NCI-H526 (cell line): ENCODE measurements at places on chromosomes 5 and 9.

GRCh38 chr9:97386733-97387503 lies 25.0 kb upstream of the TDRD7 start:
- DNase-seq = peak; percentile 41

DNA sequence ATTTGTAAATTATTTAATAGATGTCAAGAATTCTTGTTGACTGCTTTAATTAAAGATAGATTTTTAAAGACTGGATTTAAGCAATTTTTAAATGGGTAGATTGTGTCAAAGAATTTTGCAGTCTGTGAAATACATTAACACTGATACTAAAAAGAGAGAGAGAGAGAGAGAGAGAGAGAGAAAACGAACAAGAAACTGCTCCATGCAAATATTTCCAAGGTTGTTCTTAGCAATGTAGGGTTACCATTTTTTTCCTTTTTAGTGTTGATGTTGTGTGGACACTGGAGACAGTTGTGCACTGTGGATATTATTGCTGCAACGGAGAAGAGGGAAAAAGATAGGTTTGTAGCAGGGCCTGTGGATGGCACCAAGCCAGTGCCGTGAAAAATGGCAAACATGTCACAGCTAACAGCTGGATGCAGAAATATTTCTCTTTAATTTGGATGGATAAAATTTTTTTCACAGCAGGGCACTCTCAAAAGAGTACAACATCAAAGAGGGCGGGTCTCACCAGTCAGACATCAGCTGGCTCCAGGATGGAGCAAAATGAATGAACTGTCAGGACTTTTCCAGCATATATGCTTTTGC lies 58.2 kb downstream of the PRDM6 start:
- no peak for DNase-seq

GRCh38 chr5:1348986-1349245 lies 4.0 kb upstream of the CLPTM1L start:
- no peak for DNase-seq

DNA sequence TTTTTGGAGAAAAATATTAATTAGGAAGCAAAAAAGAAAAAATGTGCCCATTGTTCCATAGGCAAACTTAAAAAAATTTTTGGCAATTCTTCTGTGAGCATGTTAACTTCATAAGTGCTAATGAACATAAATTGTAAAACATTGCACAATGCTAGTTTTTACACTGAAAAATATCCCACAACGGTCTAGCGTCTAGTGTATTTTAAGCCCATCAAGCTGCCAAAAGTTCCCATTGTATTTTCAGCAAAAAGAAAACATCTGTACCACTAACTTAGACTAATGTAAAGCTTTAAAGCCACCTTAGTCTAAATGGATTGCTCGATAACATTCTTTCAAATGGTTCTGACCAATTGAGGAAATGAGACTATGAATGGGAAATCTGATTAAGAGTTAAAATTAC lies 2.8 kb downstream of the NR6A1 start:
- DNase-seq = no peak

GRCh38 chr9:21591221-21592062 lies 109.3 kb upstream of the IFNE start:
- DNase-seq = no peak

- no peak for DNase-seq
Measured at GRCh38 chr5:33631786-33632185, 191.0 kb downstream of the TARS1 start.

GRCh38 chr5:25295067-25295466 lies 650.3 kb upstream of the CDH10 start:
- DNase-seq = no peak

DNA sequence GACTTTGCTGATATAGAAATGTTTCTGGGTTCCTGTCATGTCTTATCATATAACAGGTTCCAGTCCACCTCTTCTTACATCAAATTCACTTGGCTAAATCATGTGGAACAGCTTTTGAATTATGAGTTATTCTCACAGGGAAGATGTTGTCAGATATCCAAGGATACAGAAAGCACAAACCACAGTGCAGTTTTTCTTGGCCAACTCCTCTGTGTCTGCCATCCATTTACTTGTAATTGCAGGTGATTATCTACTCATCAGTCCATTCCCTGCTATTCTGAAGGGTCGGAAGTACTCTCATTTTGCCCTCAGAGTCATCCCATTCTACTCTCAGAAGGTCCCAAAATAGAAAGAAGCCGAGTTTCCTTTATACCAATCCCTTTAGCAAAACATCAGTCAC lies 10.0 kb downstream of the MARCHF11 start:
- DNase-seq = no peak

- no peak for DNase-seq
Measured at GRCh38 chr9:28650327-28650726, 1077.0 kb upstream of the C9orf72 start.

DNA sequence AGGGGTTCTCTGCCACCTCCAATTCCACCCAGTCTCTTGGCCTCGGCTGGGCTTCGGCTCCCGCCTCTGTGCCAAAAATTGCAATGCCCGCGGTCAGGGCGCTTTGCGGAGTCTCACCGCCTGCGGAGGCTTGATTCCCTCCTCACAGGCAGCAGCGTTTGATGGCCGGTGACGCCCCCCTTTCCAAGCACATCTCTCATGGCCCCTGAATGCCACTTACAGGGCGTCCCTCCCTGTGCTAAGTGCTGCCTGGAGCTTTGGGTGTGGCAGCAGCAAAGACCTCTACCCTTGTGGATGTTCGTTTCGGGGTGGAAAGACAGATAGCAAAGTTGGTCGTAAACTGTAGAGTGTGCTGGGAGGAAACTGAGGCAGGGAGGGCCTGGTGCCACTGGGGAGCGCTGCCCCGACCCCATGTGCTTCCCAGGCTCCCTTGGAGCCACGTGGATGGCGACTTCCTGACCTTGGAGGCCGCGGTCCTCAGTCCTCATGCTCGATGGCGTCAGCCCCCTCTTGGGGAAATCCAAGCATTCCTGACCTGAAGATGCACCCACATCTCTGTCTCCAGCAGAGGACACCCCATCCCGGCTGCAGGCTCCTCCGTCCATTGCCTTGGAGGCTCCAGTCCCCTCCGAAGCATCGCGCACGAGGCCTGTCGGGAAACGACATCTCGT lies 249.2 kb upstream of the IRX4 start:
- no peak for DNase-seq

- no peak for DNase-seq
Measured at GRCh38 chr5:1468247-1468612, 23.0 kb upstream of the SLC6A3 start.

DNA sequence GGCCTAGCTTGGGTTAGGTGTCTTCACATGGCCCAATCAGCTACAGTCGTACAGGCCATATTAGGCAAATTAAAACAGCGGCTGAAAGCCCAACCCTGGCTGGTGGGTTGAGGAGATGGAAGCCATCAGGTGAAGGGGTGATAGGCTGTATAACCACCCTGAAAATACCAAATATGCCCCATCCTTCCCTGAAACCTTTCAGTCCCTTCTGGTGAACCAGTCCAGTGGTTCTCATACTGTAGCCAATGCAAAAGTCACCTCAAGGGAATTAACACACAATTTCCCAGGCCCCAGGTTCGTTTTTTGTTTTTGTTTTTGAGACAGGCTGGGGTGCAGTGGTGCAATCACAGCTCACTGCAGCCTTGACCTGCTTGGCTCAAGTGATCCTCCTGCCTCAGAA lies 19.8 kb upstream of the KCNV2 start:
- no peak for DNase-seq

DNA sequence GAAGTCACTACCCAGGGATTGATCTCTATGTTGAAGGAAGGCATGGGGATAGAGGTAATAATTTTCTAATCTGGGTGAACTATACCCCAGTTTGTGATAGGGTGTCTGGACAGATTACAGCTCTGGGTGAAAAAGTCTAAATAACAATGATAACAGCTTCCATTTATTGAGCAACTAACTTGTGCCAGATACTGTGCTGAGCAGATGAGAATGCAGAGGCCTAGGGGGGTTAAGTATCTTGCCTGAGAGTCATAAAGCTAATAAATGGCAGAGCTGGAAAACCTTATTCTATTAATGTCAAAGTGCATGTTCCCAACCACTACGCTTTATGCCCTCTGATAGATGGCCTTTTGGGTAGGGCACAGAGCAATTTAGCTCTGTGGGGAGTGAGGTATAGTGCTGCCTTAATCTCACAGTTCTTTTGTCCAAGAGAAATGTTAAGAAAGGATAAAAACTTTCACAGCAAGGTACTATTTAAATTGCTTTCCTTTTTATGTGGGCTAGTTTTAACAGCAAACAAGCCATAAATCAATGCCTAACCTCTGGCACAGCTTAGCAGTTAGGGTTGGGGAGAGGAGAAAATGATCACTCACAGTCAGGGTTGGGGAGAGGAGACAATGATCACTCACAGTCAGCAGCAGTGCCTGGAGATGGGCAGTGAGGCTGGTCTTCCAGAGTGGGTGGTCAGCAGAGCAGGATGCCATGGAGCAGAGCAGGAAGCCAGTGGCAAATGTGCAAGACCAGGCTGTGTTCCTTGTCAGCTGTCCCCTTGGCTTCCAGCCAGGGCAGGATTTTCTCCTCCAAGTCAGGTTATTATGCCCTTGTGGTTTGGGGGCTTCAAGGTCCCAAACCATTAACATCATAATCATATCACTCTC lies 187.0 kb downstream of the CARTPT start:
- DNase-seq = no peak

DNA sequence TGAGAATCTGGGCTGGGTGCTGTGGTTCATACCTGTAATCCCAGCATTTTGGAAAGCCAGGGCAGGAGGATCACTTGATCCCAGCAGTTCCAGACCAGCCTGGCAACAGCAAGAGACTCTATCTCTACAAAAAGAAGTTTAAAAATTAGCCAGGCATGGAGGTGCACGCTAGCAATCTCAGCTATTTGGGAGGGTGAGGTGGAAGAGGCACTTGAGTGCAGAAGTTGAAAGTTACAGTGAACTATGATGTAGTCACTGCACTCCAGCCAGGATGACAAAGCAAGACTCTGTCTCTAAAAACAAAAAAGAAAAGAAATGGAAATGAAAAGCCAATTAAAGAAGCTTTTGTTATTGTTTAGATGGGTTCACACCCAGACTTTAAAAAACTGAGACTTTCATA lies 131.6 kb upstream of the RASA1 start:
- DNase-seq = no peak

GRCh38 chr9:89766991-89767390 lies 162.2 kb downstream of the GADD45G start:
- no peak for DNase-seq

DNA sequence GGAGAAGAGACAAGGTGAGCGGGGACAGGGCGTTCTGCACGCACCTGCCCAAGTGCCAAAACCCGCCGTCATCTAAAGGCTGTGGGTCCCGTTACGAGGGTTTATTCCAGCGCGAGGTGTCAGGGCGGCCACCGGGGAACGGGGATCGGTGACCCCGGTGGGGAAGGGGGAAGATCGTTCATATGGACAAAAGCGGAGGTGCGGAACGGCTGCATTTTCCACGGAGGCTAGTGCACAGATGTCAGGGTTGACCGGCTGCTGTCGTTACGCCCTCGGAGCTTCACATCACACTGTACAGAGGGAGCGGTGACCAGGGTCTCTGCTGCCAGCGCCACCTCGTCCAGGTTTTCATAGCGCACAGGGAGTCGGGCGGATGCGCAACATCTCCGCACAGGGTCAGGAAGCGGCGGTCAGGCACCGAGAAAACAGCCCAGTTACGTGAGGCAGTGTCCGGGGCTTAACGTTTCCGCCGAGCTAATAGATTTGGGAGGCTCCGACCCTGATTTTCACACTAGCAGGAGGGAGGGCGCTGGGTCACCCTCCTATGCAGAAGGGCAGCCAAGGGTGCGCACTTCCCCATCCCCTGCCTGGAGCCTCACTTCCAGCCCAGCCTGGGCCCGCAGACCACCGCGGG lies 13.5 kb downstream of the BTNL9 start:
- DNase-seq = no peak

- no peak for DNase-seq
Measured at GRCh38 chr5:151041577-151042268, 21.3 kb downstream of the GPX3 start.

GRCh38 chr5:33734537-33734936 lies 157.3 kb downstream of the ADAMTS12 start:
- DNase-seq = no peak

DNA sequence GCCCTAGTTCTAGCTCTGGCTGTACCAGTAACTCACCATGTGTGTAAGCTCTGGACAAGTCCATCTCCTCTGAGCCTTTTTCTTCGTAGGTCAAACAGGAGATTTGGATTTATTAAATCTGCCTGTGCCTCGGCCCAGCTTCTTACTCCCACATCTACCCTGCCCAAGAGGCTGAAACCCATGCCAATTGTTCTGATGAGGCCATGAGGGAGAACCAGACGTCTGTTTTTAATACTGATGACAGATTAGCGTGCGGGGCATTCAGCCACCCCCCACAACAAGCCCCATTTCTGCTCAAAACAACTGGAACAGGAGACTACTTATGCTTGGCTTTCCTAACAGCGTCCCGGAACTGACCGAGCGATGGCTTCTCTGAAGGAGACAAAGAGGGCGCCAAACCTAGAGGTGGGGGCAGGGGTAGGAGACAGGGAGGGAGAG lies 81.2 kb upstream of the TRIM32 start:
- DNase-seq = no peak

- DNase-seq = no peak
Measured at GRCh38 chr5:159741829-159742322, 174.4 kb upstream of the ADRA1B start.

DNA sequence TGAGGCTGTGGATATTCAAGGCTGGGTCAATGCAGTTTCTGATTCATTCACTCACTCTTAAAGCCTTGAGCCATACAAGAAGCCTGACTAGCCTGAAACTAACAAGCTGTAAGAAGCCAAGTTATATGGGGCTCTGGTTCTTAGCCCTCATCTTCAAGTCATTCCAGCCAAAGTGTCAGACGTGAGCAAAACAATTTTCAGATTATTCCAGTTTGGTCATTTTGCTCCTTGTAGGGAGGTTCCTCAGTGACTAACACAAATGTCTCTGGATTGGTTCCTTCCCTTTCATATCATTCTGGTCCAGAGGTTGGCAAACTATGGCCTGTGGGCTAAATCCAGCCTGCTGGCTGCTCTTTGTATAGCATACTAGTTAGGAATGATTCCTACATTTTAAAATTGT lies 12.5 kb upstream of the SHOC1 start:
- no peak for DNase-seq

GRCh38 chr5:25955337-25955736 lies 1083.0 kb downstream of the CDH9 start:
- peak; percentile 1 for DNase-seq

DNA sequence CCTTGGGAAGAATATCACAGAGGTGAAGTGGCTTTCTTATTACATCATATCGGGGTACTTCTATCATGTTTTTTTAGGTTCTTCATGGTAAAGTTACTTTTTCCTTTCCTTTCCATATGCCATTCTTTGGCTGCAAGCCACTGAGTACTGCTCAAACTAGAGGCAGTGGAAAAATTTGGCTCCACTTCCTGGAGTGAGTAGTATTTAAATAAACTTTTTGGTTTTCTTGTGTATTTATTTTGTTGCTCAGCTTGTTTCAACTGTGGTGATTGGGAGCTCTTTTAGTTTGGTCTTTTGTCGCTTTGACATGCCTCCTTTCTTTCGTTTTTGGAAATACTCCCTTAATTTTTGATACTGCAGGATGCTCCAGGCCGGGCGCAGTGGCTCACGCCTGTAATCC lies 69.8 kb downstream of the WDR70 start:
- no peak for DNase-seq

DNA sequence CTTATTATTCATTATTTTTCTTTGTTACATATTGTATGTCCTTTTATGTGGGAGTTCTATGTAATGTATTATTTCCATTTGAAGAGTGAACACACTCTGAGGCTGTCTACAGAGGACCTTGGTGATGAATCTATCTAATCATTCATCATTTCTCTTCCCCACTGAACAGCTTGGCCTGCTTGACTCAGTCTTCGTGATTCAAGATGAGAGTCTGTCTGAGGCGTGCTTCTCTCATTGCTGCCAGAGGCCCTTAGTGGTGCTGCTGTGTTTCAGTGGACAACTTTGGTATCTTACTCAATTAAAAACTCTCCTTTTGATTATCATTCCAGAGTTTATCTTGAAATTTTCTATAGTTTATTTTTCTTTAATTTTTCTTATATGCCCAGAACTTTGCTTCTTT lies 318.1 kb upstream of the DAB2 start:
- no peak for DNase-seq
